Foreskin fibroblast (primary cell): ENCODE measurements at places on chromosomes 3 and 15.

- no peak for DNase-seq
These were observed 32.4 kb downstream of the EIF3J start for GRCh38 chr15:44569316-44569715.

DNA sequence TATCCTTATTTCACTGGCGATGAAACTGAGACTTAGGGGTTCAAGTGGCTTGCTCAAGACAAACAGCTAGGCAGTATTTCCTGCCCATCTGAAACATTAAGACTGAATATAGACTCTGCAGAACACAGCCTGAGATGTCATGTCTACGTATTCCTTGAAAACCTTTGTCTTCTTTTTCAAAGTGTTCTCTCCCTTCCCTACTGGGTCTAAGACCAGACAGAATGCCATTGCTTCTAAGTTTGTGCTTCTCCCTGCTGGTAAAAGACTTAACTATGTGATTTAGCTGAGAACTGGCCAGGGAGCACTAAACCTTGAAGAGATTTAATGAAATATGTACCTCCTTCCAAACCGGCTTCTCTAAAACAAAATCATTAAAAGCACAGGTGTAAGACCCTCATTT, 9.9 kb downstream of the BCL6 start:
- no peak for DNase-seq

DNA sequence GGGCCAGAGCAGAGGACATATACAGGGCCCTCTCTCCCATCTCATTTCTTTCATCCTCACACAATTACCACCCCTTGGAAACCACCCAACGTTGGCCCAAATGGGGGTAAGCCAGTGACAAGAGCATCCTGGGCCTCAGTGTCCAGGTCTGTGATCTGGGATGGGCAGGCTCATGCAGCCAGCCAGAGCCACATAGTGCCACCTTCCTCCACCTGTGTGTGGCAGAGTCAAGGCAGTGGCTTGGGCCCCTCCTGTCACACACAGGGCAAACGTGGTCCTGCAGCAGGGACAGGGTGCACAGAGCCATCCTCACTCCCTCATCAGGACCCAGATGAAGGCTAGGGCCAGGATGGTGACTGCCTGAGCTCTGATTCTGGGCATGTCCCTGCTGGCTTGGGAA, 2.3 kb upstream of the MYL3 start:
- no peak for DNase-seq

DNA sequence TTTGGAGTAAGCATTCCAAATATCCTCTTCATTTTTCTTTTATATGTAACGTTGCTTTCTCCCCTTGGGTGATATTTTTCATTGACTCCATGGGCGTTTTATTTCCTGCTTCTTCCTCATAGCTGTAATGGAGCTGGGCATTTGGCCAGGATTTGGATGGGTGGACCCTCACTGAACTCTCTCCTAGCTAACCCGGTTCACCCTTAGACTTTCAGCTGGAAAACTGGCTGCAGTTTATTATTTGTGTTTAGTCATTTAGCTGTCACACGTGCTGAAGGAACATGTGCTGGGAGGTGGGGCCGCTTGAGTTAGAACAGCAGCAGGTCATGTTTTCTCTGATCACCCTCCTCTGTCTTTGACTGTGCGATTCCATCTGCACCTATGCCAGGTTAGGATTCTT, 407.6 kb downstream of the ZIC1 start:
- peak; percentile 57 for DNase-seq

GRCh38 chr3:126433496-126434263, 39.0 kb downstream of the CFAP100 start:
- no peak for DNase-seq

DNA sequence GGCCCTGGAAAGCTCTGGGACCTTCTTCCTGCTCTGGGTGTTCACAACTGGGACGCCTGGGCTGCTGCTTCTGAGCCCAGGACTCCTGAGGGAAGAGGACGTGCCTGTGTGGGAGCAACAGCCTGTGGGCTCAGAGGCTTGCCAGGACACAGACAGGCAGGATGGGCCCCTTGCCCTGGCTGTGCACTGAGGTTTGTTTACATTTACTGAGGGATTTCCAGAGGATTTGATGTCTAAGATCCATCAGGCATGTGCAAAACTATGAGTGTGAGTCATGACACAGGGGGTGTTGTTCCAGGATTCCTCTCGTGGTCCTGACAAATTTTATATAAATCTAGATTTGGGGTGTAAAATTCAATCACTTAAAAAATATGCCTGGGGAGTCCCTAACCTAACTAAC, 10.6 kb downstream of the CCR9 start:
- DNase-seq, result peak; percentile 18

DNA sequence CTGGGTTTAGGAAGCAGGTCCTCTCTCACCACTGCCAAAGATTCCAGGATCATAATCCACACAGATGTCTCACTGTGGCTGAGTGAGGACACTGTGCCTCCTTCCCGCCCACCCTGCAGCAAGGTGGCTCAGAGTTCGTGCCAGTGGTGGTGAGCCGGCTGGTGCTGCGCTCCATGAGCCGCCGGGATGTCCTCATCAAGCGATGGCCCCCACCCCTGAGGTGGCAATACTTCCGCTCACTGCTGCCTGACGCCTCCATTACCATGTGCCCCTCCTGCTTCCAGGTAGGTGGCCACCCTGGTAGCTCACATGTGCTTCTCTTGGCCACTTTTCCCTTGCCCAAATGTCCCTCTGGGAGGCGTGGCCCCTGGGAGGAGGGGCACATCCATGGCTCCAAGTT, 9.0 kb upstream of the RHO start:
- no peak for DNase-seq

GRCh38 chr3:140995881-140996280, 54.2 kb downstream of the SLC25A36 start:
- DNase-seq, result no peak

GRCh38 chr3:177471733-177472480, 274.6 kb upstream of the TBL1XR1 start:
- DNase-seq, result no peak

GRCh38 chr3:113620091-113620490, 76.4 kb downstream of the USF3 start:
- no peak for DNase-seq

GRCh38 chr3:18177271-18177670, 247.9 kb downstream of the SATB1 start:
- DNase-seq, result no peak

DNA sequence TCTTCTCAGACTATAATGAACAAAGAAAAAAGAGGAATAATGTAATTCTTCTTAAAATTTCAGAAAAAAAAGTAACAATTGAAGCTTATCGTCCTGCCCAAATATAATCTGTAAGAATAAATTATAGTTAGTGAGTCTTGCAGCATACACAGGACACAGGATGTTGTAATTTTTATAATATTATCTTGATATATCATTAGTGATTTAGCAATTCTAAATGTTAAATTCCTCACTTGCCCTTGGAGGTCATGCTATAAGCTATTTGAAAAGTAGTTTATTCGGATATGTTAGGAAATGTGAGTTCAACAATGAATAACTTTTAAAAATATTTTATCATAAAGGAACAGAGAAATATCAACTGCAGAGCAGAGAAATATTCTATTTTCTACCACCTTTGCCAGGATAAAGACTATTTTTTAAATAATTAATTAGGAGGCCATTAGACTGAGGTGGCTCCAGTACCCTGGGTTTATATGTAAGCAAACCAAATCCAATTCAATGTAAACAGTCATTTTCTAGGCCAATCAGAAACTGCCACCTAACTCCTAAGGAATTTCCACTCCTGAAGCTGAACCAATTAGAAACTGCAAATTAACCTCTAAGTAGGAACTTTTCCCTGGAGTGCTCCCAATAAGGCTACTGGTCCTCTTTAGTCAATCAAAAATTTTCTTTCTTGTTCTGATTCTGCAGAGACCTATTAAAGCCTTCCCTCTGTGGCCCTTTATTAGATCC, 1109.3 kb downstream of the ROBO2 start:
- DNase-seq, result no peak

DNA sequence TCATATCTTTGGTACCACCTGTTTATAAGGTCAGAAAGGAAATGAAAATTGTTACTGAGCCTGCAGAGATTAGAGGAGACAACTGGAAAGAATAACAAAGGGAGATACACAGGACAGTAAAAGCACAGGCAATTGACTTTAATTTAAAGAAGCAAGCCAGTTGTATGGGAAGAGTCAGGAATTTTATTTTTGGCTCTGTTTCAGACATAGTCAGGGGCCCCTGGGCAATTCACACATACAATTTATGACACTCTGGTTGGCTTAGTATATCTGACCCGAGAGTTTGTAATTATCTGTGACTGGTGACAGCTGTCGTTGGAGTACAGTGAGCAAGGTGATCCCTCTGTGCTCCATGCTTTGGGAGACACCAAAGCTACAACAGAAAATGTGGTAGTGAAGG, 591.9 kb upstream of the NECTIN3 start:
- no peak for DNase-seq

DNA sequence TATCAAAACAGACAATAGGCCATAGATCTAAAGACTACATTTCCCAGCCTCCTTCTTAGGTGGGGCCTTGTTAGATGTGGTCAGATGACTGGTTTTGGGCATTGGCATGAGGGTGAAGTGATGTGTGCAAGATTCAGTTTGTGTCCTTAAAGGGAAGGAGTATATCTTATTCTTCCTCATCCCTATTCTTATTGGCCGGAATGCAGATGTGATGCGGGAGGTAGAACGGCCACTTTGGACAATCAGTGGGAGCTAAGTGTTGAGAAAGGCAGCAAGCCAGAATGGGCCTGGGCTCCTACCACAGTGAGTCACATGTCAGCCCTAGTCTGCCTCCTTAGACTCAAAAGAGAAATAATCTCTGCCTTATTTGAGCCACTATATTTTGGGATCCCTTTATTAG, 89.8 kb upstream of the MEX3B start:
- peak; percentile 57 for DNase-seq

- DNase-seq, result no peak
These were observed 267.2 kb downstream of the FAM43A start for GRCh38 chr3:194952841-194953241.

- DNase-seq, result no peak
These were observed 9.0 kb downstream of the LRRC15 start for GRCh38 chr3:194360568-194360967.

DNA sequence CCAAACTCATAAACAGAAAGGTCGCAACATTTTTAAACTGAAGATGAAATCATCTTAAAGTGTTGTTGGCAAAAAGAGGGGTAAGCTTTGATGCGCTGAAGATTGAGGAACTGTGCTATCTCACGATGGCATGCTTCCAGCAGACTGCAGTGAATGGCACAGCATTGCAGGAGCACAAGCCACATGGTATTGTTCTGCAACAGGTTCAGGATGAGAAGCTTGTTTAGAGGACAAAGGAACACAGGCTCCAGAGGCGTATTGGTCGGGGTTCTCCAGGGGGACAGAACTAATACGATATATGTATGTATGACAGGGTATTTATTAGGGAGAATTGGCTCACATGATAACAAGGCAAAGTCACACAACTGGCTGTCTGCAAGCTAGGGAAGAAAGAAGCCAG, 13.8 kb upstream of the PLD1 start:
- no peak for DNase-seq

- no peak for DNase-seq
These were observed 8.1 kb upstream of the PCSK6 start for GRCh38 chr15:101497484-101498034.

GRCh38 chr3:161042023-161042501, 63.1 kb downstream of the B3GALNT1 start:
- DNase-seq, result peak; percentile 10

DNA sequence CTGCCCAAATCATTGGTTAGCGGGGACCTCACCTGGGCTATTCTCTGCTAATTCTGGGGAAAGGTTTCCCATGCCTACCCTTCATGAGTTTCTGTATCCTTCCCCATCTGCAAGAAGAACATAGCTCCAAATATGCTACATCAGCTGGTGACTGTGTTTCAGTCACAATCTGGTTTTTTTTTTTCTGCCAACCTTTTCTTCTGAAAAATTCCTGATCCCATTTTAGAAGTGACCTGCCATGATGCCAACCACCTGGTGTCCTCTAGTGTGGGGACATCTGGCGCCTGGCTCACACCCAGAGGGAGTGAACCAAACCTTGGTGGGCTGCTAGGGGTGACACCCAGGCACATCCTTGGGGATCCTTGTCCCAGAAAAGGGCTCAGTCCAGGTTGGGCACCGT, 76.1 kb downstream of the CHRD start:
- DNase-seq, result no peak

DNA sequence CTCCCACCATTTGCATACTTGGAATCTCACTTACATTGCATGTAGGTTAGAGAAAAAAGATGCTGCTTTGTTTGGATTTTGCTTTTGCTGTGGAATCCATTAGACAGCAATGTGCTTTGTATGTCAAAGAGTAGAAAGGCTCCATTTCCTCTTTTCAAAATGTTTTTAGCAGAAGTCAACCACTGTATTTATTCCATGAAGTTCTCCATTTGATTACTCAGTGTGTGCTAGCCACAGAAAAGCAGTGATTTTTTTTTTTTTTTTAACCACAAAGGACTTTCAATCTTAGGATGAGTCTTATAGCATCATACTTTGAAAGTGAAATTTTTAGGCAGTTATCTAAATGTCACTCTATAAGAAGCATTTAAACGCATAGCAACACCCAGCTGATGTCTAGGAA, 285.0 kb upstream of the ADAMTS9 start:
- DNase-seq, result no peak

DNA sequence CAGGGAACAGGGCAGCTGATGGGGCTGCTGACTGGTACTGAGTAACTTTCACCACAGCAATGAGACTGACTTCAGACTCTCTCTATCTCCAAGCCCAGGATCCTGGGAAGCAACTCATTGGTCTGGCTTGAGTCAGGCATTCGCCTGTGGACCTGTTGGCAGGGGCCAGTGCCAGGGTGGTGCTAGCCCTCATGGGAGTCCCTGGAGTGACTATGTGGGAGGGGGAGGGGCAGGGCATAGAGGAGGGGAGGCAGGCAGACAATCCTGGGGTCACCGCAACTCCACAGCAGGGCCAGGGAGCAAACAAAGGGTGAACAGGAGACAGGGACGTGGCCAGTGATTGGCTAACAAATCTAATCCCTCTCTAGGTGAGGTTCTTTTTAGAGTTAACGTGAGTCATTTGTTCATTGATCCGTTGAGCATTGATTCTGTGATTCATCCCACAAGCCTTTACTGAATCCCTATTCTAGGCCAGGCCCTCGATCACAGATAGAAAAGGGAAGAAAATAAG, 71.8 kb downstream of the CEMIP start:
- DNase-seq, result no peak

- no peak for DNase-seq
These were observed 3.3 kb downstream of the CYP19A1 start for GRCh38 chr15:51335087-51335486.

- peak; percentile 21 for DNase-seq
These were observed 843 bp downstream of the GLCE start for GRCh38 chr15:69161079-69161877.

- DNase-seq, result no peak
These were observed 839.8 kb downstream of the NTRK3 start for GRCh38 chr15:87416591-87417257.

DNA sequence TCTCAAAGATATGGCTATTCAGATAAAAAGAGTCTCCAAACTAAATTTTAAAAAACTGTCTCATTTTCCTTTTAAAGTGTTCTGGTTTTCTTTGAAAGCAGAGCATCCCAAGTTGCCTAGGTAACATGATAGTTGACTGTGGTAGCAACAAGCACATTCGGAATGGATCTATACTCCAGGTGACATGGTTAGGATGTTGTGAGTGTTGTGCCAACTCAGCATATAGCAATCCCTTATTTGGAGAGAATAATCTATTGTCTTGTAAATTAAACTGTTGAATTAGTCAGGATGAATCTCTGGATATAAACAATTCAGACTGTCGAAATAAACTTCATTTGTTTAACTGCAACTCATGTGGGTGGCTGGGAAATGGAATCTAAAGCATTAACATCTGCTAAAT, 418.6 kb downstream of the TUSC7 start:
- no peak for DNase-seq
